ENCODE measurements at places on chromosomes 7 and 10. TPM values are rescaled to one million over a fixed set of nuclear protein-coding genes. Genes with fewer than 3 reads are reported as not detected.

- no peaks in the 10 kb centered on the region for H3K36me3 ChIP-seq
- DNase-seq, result no peak
- no peaks in the 10 kb centered on the region for H3K4me1 ChIP-seq
- H3K27me3 ChIP-seq, result no peaks in the 10 kb centered on the region
- no peak overlapping the region for H3K4me3 ChIP-seq
- H3K27ac ChIP-seq, result no peak overlapping the region
These were observed 61.5 kb upstream of the ELMO1 start for GRCh38 chr7:37510043-37510634.

GRCh38 chr7:102845346-102845745 is 67.5 kb upstream of the LRRC17 start:
- H3K27me3 ChIP-seq, result no peaks in the 10 kb centered on the region
- no peak overlapping the region for H3K27ac ChIP-seq
- no peaks in the 10 kb centered on the region for H3K36me3 ChIP-seq
- no peaks in the 10 kb centered on the region for H3K4me1 ChIP-seq
- H3K4me3 ChIP-seq, result no peak overlapping the region

DNA sequence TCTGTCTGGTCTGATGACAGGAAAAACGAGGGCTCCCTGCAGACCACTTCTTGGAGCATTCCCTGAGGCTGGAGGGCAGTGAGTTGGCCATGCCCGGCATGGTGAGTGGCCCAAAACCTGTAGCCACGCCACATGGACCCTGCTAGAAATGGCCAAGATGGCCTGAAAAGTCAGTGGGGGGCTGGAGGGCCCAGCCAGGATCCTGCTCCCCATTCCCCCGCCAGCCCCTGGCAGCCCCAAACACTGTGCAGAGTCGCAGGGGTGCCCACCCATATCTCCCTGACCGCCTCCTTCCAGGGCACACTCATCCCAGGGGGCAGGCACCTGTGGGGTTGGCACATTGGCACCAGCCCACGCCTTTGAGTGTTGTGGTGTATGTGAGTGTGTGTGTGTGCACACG is 18.7 kb upstream of the PPP2R2D start:
- no peak overlapping the region for H3K4me3 ChIP-seq
- no peaks in the 10 kb centered on the region for H3K4me1 ChIP-seq
- no peaks in the 10 kb centered on the region for H3K36me3 ChIP-seq
- H3K27ac ChIP-seq, result no peak overlapping the region
- peaks cover 4% of the 10 kb centered on the region for H3K27me3 ChIP-seq

The AKR1C2 gene
- 0.36 TPM for total RNA-seq

- H3K27ac ChIP-seq, result no peak overlapping the region
- H3K4me3 ChIP-seq, result no peak overlapping the region
- DNase-seq, result peak; percentile 28
- no peaks in the 10 kb centered on the region for H3K27me3 ChIP-seq
- no peaks in the 10 kb centered on the region for H3K36me3 ChIP-seq
These were observed 31.3 kb upstream of the GDI2 start for GRCh38 chr10:5844345-5845055.

GRCh38 chr7:130941322-130942210 is 207.6 kb upstream of the KLF14 start:
- H3K27ac ChIP-seq, result peak overlapping the region; percentile 100
- no peaks in the 10 kb centered on the region for H3K27me3 ChIP-seq
- peaks cover 4% of the 10 kb centered on the region for H3K36me3 ChIP-seq
- peak; percentile 84 for DNase-seq
- peaks cover 17% of the 10 kb centered on the region for H3K4me1 ChIP-seq
- peak overlapping the region; percentile 86 for H3K4me3 ChIP-seq

The OGA gene
- total RNA-seq, result 89.7 TPM

DNA sequence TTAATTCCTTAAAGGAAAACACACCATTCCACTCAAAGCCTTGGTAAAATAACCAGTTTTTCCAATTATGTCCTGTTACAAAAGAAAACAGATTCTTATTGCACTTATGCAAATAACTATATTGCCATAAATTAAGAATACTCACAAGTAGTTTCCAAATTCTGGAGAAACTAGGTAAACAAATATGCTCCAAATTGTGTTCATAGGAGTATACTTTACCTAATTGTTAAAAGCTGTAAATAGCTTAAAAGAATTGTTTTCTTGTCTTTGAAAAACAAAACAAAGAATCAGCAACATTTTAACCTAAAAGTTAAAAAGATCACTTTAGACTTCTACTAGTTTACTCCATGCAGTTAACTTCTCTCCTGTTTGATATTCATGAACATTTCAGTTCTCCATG is 38.9 kb upstream of the LRGUK start:
- no peak for DNase-seq
- no peaks in the 10 kb centered on the region for H3K4me1 ChIP-seq

DNA sequence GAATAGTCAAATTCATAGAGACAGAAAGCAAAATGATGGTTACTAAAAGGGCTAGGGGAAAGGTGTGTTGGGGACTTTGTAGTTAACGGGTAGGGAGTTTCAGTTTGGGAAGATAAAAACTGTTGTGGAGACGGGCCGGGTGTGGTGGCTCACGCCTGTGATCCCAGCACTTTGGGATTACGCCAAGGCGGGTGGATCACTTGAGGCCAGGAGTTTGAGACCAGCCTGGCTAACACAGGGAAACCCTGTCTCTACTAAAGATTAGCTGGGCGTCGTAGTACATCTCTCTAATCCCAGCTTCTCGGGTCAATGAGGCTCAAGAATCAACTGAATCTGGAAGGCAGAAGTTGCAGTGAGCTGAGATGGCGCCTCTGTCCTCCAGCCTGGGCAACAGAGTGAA is 30.8 kb downstream of the KPNA7 start:
- no peak overlapping the region for H3K27ac ChIP-seq
- no peaks in the 10 kb centered on the region for H3K4me1 ChIP-seq
- no peak for DNase-seq

- peaks cover 14% of the 10 kb centered on the region for H3K36me3 ChIP-seq
- no peaks in the 10 kb centered on the region for H3K27me3 ChIP-seq
- H3K4me1 ChIP-seq, result peaks cover 22% of the 10 kb centered on the region
- no peak overlapping the region for H3K27ac ChIP-seq
- DNase-seq, result no peak
- no peak overlapping the region for H3K4me3 ChIP-seq
These were observed 30.3 kb downstream of the RHOBTB1 start for GRCh38 chr10:60913657-60914056.

The EBLN1 gene
- not detected for total RNA-seq

DNA sequence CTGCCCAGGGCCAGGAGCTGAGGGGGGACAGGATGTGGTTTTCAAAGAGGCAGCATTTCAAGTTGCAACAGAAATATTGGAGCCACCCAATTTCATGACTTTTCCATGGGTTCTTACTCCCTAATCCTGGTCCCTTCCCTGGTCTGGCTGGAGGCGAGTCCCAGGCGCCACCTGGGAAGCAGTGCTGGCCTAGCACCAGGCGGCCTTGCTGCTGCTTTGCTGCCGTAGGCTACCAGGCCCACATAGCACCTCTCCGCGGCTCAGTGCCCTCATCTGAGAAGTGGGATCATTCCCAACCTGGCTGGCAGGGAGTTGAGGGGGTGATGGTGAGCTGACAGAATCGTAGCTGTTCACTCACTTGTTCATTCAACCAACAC is 33.7 kb downstream of the ZMIZ1 start:
- no peak overlapping the region for H3K4me3 ChIP-seq
- H3K27me3 ChIP-seq, result no peaks in the 10 kb centered on the region

GRCh38 chr10:11894381-11895107 is 71.4 kb downstream of the PROSER2 start:
- DNase-seq, result no peak
- H3K27ac ChIP-seq, result no peak overlapping the region
- no peak overlapping the region for H3K4me3 ChIP-seq
- peaks cover 3% of the 10 kb centered on the region for H3K4me1 ChIP-seq
- no peaks in the 10 kb centered on the region for H3K36me3 ChIP-seq
- no peaks in the 10 kb centered on the region for H3K27me3 ChIP-seq

DNA sequence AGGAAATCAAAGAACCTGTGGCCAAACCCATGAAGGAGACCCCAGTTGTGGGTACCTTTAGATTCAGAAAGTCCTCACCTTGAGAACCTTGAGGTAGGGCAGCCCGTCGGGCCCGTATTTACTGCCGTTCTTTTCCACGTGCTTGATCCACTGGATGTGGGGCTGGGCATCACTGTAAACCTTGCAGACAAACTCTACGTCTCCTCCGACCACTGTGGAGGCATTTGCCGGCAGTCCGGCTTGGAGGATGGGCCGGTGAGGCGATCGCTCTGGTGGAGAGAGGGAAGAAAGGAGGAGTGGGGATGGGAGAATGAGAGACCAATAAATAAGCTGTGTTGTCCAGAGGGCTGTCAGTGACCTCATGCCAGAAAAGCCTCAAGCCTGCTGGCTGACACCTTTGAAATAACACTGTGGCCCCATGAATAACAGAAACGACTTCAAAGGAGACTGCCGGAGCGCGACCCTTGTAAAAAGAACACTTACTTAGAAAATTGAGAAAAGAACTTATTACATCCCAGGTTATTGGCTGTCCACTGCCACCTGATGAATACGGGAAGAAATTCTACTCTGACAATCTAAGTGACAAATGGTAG is 78.2 kb downstream of the FGFR2 start:
- no peaks in the 10 kb centered on the region for H3K36me3 ChIP-seq
- H3K27me3 ChIP-seq, result no peaks in the 10 kb centered on the region
- no peaks in the 10 kb centered on the region for H3K4me1 ChIP-seq
- no peak overlapping the region for H3K27ac ChIP-seq
- no peak for DNase-seq

GRCh38 chr7:6307762-6308161 is 35.3 kb upstream of the CYTH3 start:
- H3K4me1 ChIP-seq, result peaks cover 6% of the 10 kb centered on the region
- H3K36me3 ChIP-seq, result no peaks in the 10 kb centered on the region
- DNase-seq, result no peak
- no peak overlapping the region for H3K27ac ChIP-seq

The TSPAN33 gene
- total RNA-seq, result 0.36 TPM

DNA sequence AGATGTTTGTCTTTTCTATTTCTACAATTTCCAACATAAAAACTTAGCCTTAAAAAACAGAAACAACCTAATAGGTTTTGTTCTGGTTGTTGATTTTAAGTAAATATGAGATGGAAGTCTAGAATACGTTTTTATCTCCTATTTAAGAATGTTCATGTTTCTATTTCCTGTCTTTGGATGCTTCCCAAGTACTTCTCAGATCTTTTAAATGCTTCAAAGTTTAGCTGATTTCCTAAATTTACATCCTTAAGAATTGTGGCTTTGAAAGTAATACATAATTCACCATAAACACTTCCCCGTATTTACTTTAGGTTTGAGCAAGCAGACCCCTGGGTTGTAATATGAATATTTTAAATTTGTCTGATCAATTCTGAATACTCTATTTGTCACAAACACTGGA is 70.5 kb downstream of the RAPGEF5 start:
- no peaks in the 10 kb centered on the region for H3K4me1 ChIP-seq
- no peak overlapping the region for H3K4me3 ChIP-seq
- DNase-seq, result no peak
- no peaks in the 10 kb centered on the region for H3K36me3 ChIP-seq
